Central memory CD8-positive, alpha-beta T cell (primary cell): ENCODE measurements at places on chromosomes 3 and 15.

DNA sequence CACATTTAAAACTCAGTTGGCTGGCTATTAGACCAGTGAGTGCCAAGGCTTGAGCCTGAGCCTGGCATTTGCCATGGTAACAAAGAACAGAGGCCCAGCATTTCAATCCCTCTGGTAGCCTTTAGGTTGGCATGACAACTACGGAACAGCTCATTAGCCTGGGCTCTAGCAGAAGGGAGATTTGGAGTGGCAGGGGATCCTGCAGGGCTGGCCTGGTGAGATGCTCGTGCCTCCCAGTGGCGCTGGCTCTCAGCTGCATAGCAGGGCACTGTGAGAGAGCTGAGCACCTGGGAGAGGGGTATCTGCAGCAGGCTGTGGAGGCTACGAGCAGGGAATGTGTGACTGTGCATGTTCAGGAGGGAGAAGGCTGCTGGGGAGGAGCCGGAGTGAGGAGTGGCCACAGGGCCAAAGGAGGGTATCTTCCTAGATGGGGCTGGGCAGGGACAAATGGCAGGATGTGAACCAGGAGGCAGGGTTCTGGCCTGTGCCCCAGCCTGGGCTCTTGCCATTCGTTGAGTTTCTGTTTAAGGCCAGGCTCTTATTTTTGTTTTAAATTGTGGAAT, 5.6 kb upstream of the ABTB1 start:
- no peak for DNase-seq

GRCh38 chr3:156820692-156821080, 5.5 kb upstream of the LEKR1 start:
- no peak for DNase-seq

GRCh38 chr3:65361448-65361847, 673.6 kb upstream of the ADAMTS9 start:
- DNase-seq = no peak

DNA sequence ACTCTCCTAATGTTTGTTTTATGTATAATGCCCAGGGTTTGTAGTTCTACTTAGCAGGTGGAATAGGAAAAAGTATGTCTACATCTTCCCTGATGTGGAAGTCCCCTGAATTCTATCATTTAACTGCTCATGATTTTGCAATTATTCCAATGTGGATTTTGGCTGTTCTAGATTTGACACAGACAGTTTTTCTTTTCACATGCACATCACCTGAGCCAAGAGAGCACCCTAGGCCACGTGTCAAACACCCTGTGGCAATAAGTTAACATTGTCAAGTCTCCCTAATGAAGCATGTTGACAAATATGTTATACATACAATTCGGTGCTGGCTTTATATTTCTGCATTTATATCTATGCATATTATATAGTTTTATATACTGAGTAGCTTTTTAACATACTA, 70.0 kb upstream of the SUCLG2 start:
- no peak for DNase-seq

- no peak for DNase-seq
Measured at GRCh38 chr3:42173307-42173706, 82.2 kb downstream of the TRAK1 start.

- DNase-seq = no peak
Measured at GRCh38 chr3:42662813-42663535, 9.5 kb downstream of the ZBTB47 start.

DNA sequence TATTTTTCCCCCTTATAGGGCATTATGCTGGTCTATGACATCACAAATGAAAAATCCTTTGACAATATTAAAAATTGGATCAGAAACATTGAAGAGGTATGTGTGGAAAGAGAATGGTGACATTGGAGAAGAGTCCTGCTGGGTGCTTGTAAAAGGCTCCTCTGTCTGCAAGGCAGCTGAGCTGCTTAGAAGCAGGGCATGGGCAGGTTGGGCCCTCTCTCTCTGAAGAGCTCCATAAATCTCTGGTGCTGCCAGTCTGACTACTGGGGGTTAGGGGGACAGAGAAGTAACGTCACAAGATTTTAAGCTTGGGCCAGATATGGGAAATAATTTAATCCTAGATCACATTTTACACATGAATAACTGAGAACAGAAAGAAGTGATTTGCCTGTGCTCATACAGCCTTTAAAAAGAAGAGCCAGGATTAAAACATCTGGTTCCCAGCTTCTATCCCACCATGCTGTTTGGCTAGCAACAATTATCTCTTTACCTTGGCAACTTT, 21.9 kb upstream of the APH1B start:
- DNase-seq = no peak

GRCh38 chr3:61901986-61902385, 340.6 kb downstream of the PTPRG start:
- no peak for DNase-seq

DNA sequence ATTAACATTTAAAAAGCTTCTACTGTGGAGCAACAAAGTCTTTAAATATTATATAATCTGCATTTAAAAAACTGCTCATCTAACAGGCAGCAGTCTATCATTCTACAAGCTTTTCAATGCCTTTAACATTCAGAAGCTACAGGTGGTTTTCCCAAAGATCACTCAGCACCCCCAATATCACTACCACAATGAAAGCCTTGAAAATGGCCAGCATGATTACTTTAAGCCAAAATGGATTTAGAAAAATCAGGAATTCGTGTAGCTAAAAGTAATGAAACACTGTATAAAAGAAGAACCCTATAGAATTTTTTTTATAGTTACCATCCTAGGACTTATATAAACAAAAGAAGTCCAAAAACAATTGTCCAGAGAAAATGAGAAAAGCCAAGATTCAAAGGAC, 400.4 kb downstream of the TIGIT start:
- DNase-seq = no peak

GRCh38 chr15:78761020-78761419, 50.2 kb downstream of the ADAMTS7 start:
- DNase-seq = no peak

DNA sequence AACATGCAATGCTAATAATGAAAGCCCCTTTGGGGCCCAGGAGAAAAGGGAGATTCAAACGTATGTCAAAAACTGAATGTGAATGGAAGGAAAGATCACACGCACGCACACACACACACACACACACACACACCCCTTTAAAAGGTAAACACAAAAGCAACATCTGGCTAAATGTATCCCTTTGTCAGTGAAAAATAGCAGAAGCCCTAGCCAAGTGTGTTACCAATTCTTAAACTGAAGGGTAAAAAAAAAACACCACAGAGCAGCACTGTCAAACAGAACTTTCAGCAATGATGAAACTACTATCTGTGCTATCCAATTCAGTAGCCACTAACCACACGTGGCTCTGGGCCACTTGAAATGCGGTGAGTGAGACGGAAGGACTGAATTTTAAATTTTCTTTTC, 4.9 kb downstream of the RFTN1 start:
- DNase-seq = no peak

DNA sequence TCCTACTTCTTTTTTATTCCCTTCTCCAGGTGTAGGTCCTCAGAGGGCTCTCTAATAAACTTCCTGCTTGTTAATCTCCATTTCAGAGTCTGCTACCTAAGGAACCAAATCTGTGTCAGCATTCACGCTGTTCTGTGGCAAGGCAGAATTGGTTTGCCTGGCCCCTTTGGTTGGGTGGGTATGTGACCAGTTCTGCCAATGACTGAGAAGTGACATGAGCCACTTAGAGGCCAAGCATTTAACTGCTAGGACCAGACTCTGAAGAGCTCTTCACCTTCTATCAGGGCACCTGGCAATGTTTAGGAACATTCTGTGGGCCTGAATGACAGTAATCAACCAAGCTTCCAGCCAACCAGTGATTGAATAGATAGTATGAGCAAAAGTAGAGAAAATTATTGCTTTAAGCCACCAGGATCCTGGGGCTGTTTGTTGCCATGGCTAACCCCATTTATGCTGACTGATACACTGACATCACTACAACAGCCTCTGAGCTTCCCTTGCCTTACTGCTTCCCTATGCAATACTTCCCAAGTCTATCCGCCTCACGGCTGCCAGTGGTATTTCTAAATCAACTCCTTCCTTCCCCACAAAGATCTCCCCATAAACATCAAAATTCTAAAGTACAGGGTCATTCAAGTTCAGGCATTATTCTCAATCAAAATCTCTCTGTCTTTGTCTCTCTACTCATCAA, 7.6 kb downstream of the FRMD4B start:
- no peak for DNase-seq

DNA sequence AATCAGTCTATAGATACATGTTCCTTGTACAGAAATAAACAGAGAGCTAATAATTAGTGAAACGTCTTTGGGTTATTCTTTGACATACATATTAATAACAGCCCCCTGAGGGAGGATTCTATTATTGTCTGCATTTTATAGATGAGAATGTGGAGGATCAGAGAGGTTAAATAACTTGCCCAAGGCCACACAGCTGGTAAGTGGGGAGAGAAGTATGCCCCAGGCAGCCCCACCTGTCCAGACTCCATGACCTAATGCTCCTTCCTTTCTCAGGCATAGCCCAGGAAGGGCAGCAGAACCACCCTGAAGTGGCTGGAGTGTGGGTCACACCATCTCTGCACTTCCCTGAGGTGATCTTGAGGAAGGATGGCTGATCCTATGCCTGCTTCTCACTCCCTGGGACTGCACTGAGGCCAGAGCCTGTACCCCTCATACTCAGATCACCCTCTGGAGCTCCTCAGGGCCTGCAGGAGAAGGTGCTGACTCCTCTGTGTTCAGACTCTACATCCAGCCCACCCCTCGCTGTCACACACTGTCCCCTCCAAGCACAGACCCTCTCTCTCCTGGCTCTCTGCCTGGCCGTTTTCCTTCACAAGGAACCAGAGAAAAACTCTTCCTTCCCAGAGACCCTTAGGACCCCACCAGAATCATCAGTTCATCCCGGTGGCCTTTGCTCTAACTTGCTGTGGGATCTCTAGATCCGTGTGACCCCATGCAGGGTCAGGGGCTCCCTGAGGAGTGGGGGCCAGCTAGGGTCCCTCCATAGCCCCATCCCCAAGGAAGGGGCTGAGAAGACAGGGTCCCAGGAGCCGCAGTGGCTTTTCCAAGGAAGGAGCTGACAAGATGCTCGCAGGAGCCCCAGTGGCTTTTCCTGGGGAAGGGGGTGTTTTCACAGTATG, 4.4 kb upstream of the HHATL start:
- DNase-seq = no peak

DNA sequence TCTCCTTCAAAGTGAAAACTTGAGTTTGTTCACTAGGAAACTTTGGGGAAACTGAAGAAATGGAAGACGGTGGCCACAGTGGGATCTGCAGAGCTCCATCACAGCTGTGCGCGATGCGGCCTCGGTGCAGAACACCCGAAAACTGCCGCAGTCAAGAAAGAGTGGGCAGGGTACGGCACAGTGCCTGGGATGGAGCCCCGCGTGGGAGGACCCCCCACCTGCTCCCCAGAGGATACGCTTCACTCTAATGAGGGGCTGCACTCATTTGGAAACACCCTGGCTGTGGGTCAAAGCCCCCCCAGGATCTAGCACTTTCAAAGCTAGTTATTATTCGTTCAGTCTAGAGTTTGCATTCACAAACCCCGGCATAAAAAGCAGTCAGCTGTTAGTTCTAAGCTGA, 9.5 kb downstream of the ADAMTS17 start:
- no peak for DNase-seq

- no peak for DNase-seq
Measured at GRCh38 chr15:48370460-48370859, 39.2 kb downstream of the DUT start.

GRCh38 chr3:73449774-73450173, 175.0 kb downstream of the PDZRN3 start:
- DNase-seq = no peak

DNA sequence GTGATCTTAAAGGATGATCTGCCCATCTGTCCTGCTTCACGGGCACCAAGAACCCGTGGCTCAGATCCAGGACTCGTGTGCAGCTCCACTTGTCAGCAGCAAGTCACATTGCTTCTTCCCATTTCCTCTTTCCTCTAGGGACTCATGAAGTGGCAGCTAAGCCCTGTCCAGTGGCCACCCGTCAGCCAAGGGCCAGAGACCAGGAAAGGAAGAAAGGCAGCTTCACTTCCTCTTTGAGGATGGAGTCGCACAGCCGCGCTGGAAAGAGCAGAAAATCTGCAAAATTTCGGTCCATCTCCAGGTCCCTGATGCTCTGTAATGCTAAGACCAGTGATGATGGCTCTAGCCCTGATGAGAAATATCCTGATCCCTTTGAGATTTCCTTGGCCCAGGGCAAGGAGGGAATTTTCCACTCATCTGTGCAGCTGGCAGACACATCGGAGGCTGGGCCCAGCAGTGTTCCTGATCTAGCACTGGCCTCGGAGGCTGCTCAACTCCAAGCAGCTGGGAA, 28.5 kb downstream of the IL16 start:
- no peak for DNase-seq

GRCh38 chr15:63176302-63176701, 13.1 kb upstream of the RAB8B start:
- DNase-seq = no peak

DNA sequence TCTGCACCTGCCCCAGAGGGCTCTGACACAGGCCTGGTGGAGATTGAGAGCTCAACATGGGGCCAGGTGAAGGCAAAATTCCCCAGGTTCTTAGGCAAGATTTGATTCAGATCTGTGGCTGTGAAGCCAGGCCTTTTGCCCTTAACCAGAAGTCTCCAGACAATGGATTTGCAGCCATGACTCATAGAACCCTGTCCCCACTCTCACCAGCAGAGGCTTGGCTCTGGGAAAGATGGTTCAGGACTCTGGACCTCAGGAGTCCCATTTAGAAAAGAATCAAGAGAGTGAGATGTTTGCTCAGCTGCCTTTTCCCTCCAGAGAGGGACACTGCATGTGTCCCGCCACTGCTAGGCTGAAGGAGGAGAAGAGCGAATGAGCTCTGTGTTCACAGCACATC, 361.4 kb upstream of the ICE2 start:
- DNase-seq = no peak

GRCh38 chr3:191166368-191166767, 32.7 kb upstream of the OSTN start:
- DNase-seq = no peak

GRCh38 chr15:64235552-64235951, 72.7 kb upstream of the PPIB start:
- no peak for DNase-seq

DNA sequence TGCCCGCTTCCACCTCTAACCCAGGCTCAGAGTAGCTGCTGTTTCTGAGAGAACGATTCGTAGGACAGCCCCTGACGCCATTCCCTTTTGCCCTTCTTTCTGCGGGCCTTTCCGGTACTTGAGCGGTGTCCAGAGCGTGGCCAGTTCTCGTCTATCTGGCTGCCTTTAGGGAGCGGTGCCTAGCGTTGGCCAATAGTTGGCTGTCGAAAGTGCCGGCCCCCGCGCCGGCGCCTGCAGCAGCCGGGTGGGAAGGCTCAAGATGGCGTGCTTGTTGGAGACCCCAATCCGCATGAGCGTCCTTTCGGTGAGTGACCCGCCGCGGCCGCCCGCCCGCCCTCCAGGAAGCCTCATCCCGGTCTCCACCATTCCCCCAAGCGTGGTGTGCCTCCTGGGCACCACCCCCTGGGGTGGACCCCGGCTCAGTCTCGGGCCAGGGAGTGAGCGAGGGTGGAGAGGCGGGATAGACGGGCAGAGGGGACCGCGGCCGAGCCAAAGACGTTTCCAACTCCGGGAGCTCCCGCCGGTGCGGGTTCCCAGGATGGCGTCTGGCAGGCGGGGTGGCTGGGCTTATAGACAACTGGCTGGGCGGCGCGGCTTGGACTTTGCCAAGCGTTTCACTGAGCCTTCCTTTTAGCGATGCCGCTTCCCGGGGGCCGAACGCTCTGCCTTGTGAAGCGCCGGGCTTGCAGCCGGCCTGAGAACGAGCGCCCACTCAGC, at the start of gene ARMC8:
Gene ARMC8 (plus strand): TSS at position 6 of the 717 bp plus-strand sequence. CDS start 254 bp downstream, at position 260.
- peak; percentile 19 for DNase-seq

- DNase-seq = no peak
Measured at GRCh38 chr15:77044228-77045042, 26.5 kb downstream of the TSPAN3 start.
